Neural crest cell (in vitro differentiated cells): ENCODE measurements at places on chromosomes 7 and 10.

GRCh38 chr7:77760809-77761453, 37.3 kb downstream of the TMEM60 start:
- no peak for DNase-seq
- no peak overlapping the region for H3K27ac ChIP-seq
- no peaks in the 10 kb centered on the region for H3K27me3 ChIP-seq
- H3K36me3 ChIP-seq: no peaks in the 10 kb centered on the region

DNA sequence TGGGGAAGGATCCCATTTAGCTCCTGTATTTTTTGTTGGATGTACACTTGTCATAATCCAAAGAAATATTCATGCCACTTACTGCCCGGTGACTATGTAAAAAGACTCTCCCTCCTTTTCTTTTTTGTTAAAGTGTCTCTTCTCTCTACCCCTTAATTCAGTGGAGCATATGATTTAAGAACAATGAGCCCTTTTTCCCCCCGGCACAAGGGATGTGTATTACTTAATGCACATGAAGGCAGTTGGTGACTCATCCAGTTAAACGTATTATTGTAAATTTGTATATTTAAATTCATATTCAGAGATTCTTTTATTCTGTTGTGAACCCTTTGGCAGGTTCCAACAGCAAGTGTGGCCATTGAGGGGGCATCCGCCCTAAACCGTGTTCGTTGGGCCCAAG, 241.9 kb downstream of the SLC25A13 start:
- DNase-seq: no peak
- H3K4me3 ChIP-seq: no peak overlapping the region
- H3K27ac ChIP-seq: no peak overlapping the region
- H3K4me1 ChIP-seq: peaks cover 7% of the 10 kb centered on the region
- peaks cover 40% of the 10 kb centered on the region for H3K27me3 ChIP-seq

GRCh38 chr10:131726967-131727366, 173.8 kb upstream of the PPP2R2D start:
- H3K36me3 ChIP-seq: no peaks in the 10 kb centered on the region
- peaks cover 81% of the 10 kb centered on the region for H3K27me3 ChIP-seq
- H3K4me3 ChIP-seq: no peak overlapping the region
- H3K27ac ChIP-seq: no peak overlapping the region

DNA sequence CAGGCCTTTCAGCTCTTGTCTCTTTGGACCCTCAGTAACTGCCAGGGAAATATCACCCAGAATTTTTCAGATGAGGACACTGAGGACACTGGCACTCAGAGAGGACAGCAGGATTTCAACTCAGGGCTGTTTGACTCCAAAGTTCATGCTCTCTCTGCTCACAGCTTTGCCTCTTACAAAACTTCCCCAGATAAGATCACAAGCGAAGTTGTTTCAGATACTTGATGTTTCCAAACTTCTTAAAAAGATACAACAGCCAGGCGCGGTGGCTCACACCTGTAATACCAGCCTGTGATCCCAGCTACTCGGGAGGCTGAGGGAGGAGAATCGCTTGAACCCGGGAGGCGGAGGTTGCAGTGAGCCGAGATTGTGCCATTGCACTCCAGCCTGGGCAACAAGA, 32.4 kb upstream of the ZRANB1 start:
- H3K27ac ChIP-seq: no peak overlapping the region
- H3K4me3 ChIP-seq: no peak overlapping the region
- no peaks in the 10 kb centered on the region for H3K36me3 ChIP-seq
- peaks cover 18% of the 10 kb centered on the region for H3K27me3 ChIP-seq
- no peaks in the 10 kb centered on the region for H3K4me1 ChIP-seq

GRCh38 chr10:68211669-68212068, 20.2 kb downstream of the ATOH7 start:
- peaks cover 6% of the 10 kb centered on the region for H3K27me3 ChIP-seq
- H3K27ac ChIP-seq: no peak overlapping the region
- H3K4me1 ChIP-seq: no peaks in the 10 kb centered on the region
- DNase-seq: no peak
- H3K4me3 ChIP-seq: no peak overlapping the region

GRCh38 chr10:25522946-25523608, 348.3 kb downstream of the GPR158 start:
- H3K27ac ChIP-seq: no peak overlapping the region
- no peak for DNase-seq
- H3K36me3 ChIP-seq: peaks cover 8% of the 10 kb centered on the region
- H3K4me1 ChIP-seq: peaks cover 3% of the 10 kb centered on the region
- no peaks in the 10 kb centered on the region for H3K27me3 ChIP-seq

DNA sequence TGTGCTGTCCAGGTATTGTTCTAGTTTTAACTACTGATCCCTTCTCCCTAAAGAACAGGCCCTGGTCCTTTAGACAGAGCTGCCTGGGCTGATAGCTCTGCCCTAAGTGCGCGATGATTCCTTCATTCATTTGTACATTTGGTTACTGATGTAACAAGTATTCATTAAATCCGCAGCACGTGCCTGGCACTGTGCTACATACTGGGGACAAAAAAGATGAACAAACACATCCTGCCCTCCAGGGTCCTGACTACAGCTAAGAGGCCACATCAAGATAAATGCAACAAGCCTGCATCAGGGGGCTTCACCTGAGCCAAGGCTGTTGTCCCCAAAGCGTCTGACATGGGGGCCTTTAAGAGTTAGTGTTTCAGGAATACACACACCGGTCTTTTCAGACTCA, 99.0 kb upstream of the PODXL start:
- H3K27ac ChIP-seq: no peak overlapping the region
- H3K36me3 ChIP-seq: no peaks in the 10 kb centered on the region
- H3K4me1 ChIP-seq: no peaks in the 10 kb centered on the region

DNA sequence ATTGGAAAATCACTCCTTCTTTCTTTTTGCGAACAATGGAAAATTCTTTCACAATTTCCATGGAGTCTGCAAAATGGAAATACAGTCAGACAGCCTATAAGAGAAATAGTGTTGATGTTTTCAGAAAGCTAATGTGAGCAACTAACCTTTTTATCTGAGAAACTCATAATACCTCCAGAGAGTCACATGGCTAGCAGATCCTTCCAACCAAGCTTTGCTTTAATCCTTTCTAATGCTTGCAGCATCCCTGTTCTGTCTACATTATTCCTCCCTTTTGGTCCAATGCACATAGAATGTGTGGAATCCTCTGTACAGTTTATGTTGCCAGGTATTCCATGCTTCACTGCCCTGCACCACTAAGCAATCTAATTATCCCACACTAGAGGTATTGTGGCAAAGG, 717.5 kb upstream of the LRRN3 start:
- H3K36me3 ChIP-seq: no peaks in the 10 kb centered on the region
- no peak overlapping the region for H3K27ac ChIP-seq
- H3K4me1 ChIP-seq: peaks cover 19% of the 10 kb centered on the region
- no peak for DNase-seq
- H3K27me3 ChIP-seq: no peaks in the 10 kb centered on the region
- H3K4me3 ChIP-seq: no peak overlapping the region

DNA sequence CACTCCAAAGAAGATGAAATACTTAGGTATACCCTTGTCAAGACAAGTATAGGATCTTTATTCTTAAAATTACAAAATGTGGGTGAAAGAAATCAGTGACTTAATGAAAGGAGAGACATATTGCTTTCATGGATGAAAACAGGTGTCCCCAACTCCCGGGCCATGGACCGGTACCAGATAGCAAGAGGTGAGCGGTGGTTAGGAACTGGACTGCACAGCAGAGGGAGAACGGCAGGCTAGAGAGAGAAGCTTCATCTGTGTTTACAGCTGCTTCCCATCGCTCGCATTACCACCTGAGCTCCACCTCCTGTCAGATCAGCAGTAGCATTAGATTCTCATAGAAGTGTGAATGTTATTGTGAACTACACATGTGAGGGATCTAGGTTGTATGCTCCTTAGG, 408.9 kb downstream of the CALN1 start:
- H3K4me1 ChIP-seq: no peaks in the 10 kb centered on the region
- no peak overlapping the region for H3K27ac ChIP-seq
- H3K27me3 ChIP-seq: no peaks in the 10 kb centered on the region
- no peak overlapping the region for H3K4me3 ChIP-seq

- no peak overlapping the region for H3K27ac ChIP-seq
- peaks cover 6% of the 10 kb centered on the region for H3K4me1 ChIP-seq
- H3K4me3 ChIP-seq: no peak overlapping the region
- no peaks in the 10 kb centered on the region for H3K36me3 ChIP-seq
- DNase-seq: no peak
Measured at GRCh38 chr10:18500576-18500975, 150.8 kb downstream of the NSUN6 start.

GRCh38 chr10:100913470-100913865, 705 bp downstream of the SLF2 start:
- DNase-seq: no peak
- H3K36me3 ChIP-seq: peaks cover 4% of the 10 kb centered on the region
- peak overlapping the region; percentile 95 for H3K27ac ChIP-seq
- peaks cover 51% of the 10 kb centered on the region for H3K4me1 ChIP-seq
- peak overlapping the region; percentile 100 for H3K4me3 ChIP-seq
- no peaks in the 10 kb centered on the region for H3K27me3 ChIP-seq

DNA sequence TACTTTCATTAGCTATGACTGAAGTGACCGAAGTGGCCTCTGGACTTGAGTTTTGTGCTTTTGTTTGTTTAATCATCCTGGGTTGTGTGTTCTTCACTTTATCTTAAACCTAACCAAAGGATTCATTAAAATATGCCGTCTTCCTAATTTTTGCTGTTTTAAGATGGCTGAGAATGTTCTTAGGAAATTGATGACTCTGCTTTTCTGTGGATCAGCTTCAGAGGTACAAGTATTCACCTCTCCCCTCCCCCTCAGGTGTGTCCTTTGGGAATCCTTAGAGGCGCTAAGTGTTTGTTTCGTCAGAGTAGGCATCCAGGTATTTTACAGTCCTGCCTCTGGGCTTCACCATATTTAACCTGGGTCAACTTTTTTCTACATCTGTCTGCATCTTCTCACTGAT, 1.1 kb downstream of the CCDC126 start:
- H3K4me1 ChIP-seq: peaks cover 33% of the 10 kb centered on the region
- H3K27ac ChIP-seq: peak overlapping the region; percentile 94
- no peaks in the 10 kb centered on the region for H3K36me3 ChIP-seq
- peaks cover 6% of the 10 kb centered on the region for H3K27me3 ChIP-seq
- DNase-seq: no peak
- peak overlapping the region; percentile 97 for H3K4me3 ChIP-seq

DNA sequence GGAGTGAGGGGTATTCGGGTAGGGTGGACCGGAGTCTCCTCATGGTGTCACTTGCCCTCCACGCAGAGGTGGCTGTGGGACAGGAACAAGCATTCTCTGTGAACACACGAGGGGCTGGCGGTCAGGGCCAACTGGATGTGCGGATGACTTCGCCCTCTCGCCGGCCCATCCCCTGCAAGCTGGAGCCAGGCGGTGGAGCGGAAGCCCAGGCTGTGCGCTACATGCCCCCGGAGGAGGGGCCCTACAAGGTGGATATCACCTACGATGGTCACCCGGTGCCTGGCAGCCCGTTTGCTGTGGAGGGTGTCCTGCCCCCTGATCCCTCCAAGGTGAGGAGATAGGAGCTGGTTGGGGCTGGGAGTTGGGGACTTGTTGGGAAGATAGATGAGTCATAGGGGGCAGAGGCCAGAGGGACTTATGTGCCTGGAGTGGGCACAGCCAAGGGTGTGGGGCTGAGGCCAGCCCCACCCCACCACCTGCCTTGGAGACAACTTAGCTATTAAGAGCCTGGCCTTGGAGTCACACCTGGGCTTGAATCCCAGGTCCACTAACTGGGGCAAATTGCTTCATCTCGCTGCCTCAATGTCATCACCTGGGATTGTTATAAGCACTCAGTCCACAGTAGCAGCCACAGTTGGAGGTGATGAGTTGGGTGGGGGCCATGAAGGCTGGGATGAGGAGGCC, 13.9 kb downstream of the FLNC start:
- no peaks in the 10 kb centered on the region for H3K27me3 ChIP-seq
- H3K4me3 ChIP-seq: no peak overlapping the region
- DNase-seq: no peak

- H3K27me3 ChIP-seq: peaks cover 16% of the 10 kb centered on the region
- DNase-seq: no peak
- peaks cover 19% of the 10 kb centered on the region for H3K4me1 ChIP-seq
- no peak overlapping the region for H3K4me3 ChIP-seq
Measured at GRCh38 chr7:131893631-131894340, 337.4 kb upstream of the PODXL start.

DNA sequence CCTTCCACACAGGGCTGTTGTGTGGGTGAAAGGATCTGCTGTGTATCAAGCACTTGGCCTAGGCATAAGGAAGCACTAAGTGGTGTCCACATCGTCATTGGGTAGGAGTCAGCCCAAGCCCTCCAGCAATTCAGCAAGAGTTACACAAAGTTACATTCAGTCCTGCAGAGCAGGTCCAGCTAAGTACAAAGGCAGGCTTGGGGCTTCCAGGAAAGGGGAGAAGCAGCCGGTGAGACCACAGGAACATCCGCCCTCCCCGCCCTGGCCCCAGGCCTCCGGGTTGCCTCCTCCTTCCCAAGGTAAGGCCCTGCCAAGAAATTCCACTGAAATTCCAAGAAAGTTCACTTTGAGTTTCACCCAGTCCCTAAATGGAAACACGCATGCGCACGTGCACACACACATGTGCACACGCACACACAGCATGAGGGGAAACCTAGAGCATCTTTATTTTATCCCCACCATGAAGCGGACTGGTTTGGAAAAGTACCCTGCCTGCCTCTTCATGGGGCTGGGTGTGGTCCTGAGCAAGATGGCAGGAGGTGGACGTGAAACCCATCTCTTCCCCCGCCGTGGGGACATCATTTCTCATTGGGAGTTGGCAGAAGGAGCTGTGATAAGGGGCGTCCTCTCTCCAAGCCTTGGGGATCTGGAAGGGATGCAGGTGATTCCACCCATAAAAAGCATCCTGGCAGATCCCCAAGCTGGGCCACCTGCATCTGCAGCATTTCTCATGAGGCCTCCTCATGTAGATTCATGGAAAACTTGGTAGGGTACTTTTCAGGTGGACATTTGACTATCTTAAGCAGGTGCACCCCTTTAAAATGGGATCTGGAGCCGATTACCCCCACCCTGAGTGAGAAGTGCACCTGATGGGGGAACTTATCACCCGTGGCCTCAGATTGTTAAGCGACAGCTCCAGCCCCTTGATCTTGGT, 69.1 kb upstream of the NANOS1 start:
- H3K36me3 ChIP-seq: no peaks in the 10 kb centered on the region
- no peak for DNase-seq
- no peak overlapping the region for H3K27ac ChIP-seq

DNA sequence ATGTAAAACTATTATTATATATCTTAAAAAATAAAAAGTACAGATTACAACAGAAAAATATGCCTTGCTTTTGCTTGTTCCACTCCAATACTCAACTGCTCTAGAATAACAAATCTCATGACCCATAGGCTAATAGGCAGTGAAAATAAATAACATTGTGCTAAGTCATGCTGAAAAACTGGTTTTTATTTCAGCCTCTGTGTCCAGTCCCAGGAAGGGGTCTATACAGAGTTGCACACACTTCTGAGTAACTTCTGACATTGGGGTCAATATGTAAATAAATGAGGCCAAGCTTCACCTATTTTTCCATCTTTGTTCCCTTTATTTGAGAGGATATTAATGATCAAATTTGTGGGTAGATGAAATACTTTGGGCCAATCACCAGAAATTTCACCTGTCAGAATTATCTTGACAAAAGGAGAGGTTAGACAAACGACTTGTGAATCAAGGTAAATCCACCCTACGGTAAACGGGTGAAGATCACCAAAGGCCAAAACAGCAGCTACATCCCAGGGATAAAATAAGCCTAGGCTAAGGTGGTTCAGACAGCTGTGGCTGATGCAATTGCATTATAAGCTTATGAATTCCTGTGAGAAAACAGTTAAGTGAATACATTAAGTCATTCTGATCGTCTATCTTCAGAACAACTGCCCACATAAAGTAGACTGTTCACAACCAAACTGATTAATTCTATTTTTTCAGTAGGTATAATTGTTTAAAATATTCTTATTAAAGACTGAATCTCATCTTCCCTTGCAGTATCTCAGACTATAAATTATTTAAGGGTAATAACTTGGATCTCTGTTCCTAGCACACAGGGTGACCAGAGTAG, 87.5 kb downstream of the UBE2H start:
- H3K36me3 ChIP-seq: peaks cover 7% of the 10 kb centered on the region
- no peak overlapping the region for H3K27ac ChIP-seq
- DNase-seq: no peak
- H3K4me1 ChIP-seq: peaks cover 33% of the 10 kb centered on the region
- H3K4me3 ChIP-seq: no peak overlapping the region
